ENCODE measurements at places on chromosomes 6 and 20. TPM values are rescaled to one million over a fixed set of nuclear protein-coding genes. Genes with fewer than 3 reads are reported as not detected.

The TCP11 gene
- 2.0 TPM for total RNA-seq

The SLC22A1 gene
- not detected for total RNA-seq

The SYCP2 gene
- 23.6 TPM for total RNA-seq

The PM20D2 gene
- total RNA-seq, result 16.9 TPM

The THEMIS gene
- not detected for total RNA-seq

The HLA-DRB1 gene
- 0.17 TPM for total RNA-seq

The KIAA0408 gene
- not detected for total RNA-seq

The RNF182 gene
- not detected for total RNA-seq

The COX4I2 gene
- not detected for total RNA-seq

The SLC9A8 gene
- 7.4 TPM for total RNA-seq

The TUBB gene
- total RNA-seq, result 538 TPM

The EYA4 gene
- 0.17 TPM for total RNA-seq

The ABHD16B gene
- total RNA-seq, result not detected

The CCN2 gene
- 157 TPM for total RNA-seq

The RIPPLY2 gene
- total RNA-seq, result not detected

The CLDN20 gene
- total RNA-seq, result not detected

The TXNDC5 gene
- total RNA-seq, result 503 TPM

The ELOVL5 gene
- total RNA-seq, result 13.0 TPM

The GSTA3 gene
- total RNA-seq, result not detected

The SEMG1 gene
- not detected for total RNA-seq

The CGA gene
- total RNA-seq, result not detected

The SMIM13 gene
- total RNA-seq, result 17.2 TPM

The SYS1 gene
- 84.9 TPM for total RNA-seq

The ZNF391 gene
- 4.0 TPM for total RNA-seq

The PGBD1 gene
- total RNA-seq, result not detected

The FRK gene
- total RNA-seq, result 5.1 TPM

The FAM83C gene
- total RNA-seq, result not detected

The ZSCAN12 gene
- total RNA-seq, result 7.3 TPM

The PTCHD4 gene
- total RNA-seq, result 16.2 TPM

The TAB2 gene
- total RNA-seq, result 18.4 TPM

The PPIL4 gene
- 24.2 TPM for total RNA-seq

The LZTS3 gene
- 4.6 TPM for total RNA-seq

The LPIN3 gene
- total RNA-seq, result 7.2 TPM

The OXT gene
- total RNA-seq, result not detected

The BTBD3 gene
- 21.7 TPM for total RNA-seq

The GATA5 gene
- not detected for total RNA-seq

The PNPLA1 gene
- total RNA-seq, result not detected

The UNC5CL gene
- 4.4 TPM for total RNA-seq

The TBP gene
- total RNA-seq, result 15.2 TPM

The ACSS1 gene
- total RNA-seq, result 17.6 TPM

The FILIP1 gene
- total RNA-seq, result not detected

All from Caki2 (cell line).